ENCODE measurements at places on chromosomes 4 and X. TPM values are rescaled to one million over a fixed set of nuclear protein-coding genes. Genes with fewer than 3 reads are reported as not detected.

GRCh38 chr4:164937576-164938270 is 39.7 kb downstream of the TRIM61 start:
- DNase-seq: no peak
- no peaks in the 10 kb centered on the region for H3K36me3 ChIP-seq
- no peak overlapping the region for H3K4me3 ChIP-seq
- peaks cover 1% of the 10 kb centered on the region for H3K27me3 ChIP-seq
- H3K4me1 ChIP-seq: no peaks in the 10 kb centered on the region

The FAM47E gene
- not detected for total RNA-seq

- H3K36me3 ChIP-seq: no peaks in the 10 kb centered on the region
- peaks cover 14% of the 10 kb centered on the region for H3K4me1 ChIP-seq
- H3K27ac ChIP-seq: no peak overlapping the region
- H3K27me3 ChIP-seq: peaks cover 12% of the 10 kb centered on the region
- no peak overlapping the region for H3K4me3 ChIP-seq
Measured at GRCh38 chrX:40538406-40538805, 42.4 kb upstream of the ATP6AP2 start.

The MAGEA8 gene
- not detected for total RNA-seq

The PLS3 gene
- 241 TPM for total RNA-seq

DNA sequence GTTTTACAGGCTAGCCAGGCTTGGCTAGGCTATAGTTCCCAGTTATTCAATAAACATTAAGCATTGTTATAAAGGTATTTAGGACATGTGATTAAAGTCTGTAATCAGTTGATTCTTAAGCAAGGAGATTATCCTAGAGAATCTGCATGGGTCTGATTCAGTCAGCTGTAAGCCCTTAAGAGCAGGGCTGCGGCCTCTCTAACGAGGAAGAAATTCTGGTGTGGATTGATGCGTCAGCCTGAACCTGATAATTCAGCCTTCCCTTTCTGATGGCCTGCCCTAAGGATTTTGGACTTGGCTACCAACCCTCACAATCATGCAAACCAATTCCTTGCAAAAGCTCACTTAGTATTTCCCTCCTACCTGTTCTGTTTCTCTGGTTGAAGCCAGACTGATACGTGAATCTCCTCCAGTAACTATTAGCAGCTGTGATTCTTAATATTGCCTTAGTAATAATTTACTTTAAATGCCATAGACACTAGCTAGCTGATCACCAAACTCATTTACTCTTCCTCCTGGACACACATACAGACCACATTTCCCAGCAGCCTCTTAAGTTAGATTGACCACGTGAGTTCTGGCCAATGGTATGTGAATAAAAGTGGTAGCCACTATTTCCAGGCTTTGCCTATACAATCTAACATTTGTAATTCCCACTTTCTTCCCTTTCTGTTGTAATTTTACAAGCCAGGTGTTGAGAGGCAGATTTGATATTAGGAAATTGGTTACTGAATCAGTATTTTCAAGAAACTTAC is 678.0 kb upstream of the INTU start:
- no peaks in the 10 kb centered on the region for H3K36me3 ChIP-seq
- no peaks in the 10 kb centered on the region for H3K27me3 ChIP-seq
- H3K27ac ChIP-seq: no peak overlapping the region
- peaks cover 16% of the 10 kb centered on the region for H3K4me1 ChIP-seq
- no peak overlapping the region for H3K4me3 ChIP-seq
- DNase-seq: no peak

GRCh38 chrX:43595931-43596330 is 60.2 kb upstream of the MAOA start:
- H3K27me3 ChIP-seq: no peaks in the 10 kb centered on the region
- H3K36me3 ChIP-seq: no peaks in the 10 kb centered on the region
- DNase-seq: no peak
- no peak overlapping the region for H3K4me3 ChIP-seq
- no peak overlapping the region for H3K27ac ChIP-seq
- no peaks in the 10 kb centered on the region for H3K4me1 ChIP-seq

DNA sequence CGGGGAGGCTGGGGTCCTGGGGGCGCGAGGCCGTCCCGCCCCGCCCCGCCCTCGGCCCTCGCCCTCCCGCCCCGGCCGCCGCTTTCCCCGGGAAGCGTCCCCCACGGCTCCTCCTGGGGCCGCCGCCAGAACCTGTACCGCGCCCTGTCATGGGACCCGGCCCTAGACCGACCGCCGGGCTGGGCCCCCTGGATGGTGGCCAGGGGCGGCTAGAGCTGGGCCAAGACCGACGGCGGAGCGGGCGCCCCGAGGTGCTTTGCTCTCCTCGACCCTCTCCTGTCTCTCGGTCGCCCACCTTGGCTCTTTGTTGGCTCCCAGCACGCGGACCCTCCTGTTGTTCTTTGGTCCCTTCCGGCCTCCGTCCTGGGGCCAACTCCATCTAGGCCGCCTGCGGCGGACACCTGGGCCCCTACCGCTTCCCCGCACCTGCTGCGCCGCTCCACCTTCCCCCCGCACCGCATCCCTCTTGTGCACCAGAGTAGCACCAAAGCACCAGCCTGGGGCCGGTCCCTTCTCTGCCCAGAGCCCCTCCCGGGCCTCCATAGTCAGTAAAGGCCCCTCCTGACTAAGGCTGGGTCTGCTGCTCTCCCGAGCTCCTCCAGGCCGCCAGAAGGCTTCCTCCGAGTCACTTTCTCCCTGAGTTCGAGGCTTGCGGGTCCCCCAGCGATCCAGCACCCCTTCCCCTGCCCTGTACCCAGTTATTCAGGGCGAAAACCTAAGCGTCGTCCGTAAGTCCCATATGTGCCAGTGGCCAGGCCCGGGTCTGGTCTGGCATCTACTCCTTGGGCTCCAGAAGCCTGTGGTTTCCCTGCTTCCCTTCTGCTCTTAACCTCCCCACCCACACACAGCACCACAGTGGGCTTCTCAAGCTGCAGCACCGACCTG is 587 bp downstream of the TACC3 start:
- peaks cover 13% of the 10 kb centered on the region for H3K36me3 ChIP-seq
- peaks cover 2% of the 10 kb centered on the region for H3K27me3 ChIP-seq
- no peak for DNase-seq

- no peaks in the 10 kb centered on the region for H3K36me3 ChIP-seq
- DNase-seq: no peak
- H3K4me3 ChIP-seq: no peak overlapping the region
- H3K4me1 ChIP-seq: peaks cover 1% of the 10 kb centered on the region
- H3K27me3 ChIP-seq: no peaks in the 10 kb centered on the region
- H3K27ac ChIP-seq: no peak overlapping the region
Measured at GRCh38 chr4:174265916-174266315, 17.6 kb downstream of the FBXO8 start.

GRCh38 chrX:16202943-16203342 is 35.7 kb downstream of the MAGEB17 start:
- H3K36me3 ChIP-seq: no peaks in the 10 kb centered on the region
- no peak overlapping the region for H3K27ac ChIP-seq
- H3K4me3 ChIP-seq: no peak overlapping the region
- H3K27me3 ChIP-seq: no peaks in the 10 kb centered on the region
- H3K4me1 ChIP-seq: no peaks in the 10 kb centered on the region

DNA sequence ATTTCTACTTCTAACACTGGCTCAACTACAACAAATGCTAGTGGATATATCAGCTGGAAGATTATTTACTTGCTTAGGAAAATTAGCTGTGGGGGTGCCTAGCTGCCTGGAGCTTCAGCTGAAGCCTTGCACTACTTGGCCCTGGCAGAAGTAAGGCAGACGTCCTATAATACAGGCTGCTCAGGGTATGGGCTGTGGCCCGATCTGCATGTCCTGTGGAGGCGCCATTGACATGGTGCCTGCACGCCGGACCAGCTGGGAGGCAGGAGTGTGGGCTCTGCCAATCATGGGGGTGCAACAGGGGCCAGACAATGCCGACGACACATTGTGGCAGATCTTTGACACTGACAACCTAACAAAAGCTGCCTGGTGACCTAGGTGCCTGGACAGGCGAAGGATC is 31.6 kb upstream of the UCP1 start:
- H3K27me3 ChIP-seq: peaks cover 26% of the 10 kb centered on the region
- DNase-seq: no peak
- H3K4me3 ChIP-seq: no peak overlapping the region
- no peak overlapping the region for H3K27ac ChIP-seq

DNA sequence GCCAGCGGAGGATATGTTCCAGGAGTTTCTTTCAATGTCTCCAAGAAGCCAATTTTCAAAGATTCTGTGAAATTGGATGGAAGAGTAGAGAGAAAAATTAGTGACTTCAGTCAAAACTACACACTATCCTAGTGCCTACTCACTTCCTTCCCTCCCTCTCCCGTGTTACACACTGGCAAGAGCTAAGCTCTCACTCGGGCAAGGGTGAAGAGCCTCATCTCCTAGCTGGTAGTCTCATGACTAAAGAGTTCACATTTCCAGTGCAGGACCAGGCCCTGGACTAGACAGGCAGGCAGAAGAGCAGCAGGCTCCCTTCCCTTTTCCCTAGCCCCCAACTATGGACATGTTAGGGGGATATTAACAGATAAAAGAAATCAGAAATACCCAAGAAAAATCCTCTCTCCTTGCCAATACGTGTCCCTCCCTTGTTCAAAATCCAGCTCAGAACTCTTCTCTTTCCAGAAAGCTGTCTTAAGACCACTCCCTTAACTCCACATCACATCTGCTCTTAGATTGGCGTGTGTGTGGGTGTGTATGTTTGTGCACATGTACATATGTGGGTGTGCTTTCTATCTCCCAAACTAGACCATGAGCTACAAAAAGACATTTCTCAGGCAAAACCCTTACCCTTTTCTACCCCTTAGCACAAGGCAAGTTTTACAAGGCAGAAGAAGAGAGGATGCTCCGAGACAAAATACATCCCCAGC is 29.9 kb downstream of the ZDHHC9 start:
- no peak for DNase-seq
- no peak overlapping the region for H3K4me3 ChIP-seq
- no peak overlapping the region for H3K27ac ChIP-seq
- no peaks in the 10 kb centered on the region for H3K27me3 ChIP-seq

GRCh38 chr4:20288846-20289512 is 37.3 kb downstream of the SLIT2 start:
- DNase-seq: peak; percentile 37
- H3K27ac ChIP-seq: peak overlapping the region; percentile 78
- peaks cover 32% of the 10 kb centered on the region for H3K36me3 ChIP-seq
- H3K27me3 ChIP-seq: no peaks in the 10 kb centered on the region

DNA sequence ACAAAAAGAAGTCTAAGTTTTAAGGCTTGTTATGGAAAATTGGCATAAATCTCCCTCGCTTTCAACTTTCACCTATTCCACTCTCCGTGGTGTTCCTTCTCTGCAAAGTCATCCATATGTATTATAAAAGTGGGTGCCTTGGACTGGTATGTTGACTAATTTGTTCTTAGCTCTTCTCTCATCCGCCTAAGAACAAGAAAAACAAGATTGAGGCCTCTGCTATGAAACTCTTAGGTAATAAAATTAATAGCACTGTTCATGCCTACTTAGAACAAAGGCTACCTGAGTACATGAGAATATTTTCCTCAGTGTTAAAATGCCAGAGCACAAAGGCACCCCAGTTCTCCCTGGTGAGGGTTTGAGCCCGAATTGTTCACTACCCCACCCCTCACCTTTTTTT is 1.3 kb downstream of the CNGA1 start:
- no peaks in the 10 kb centered on the region for H3K36me3 ChIP-seq
- H3K4me1 ChIP-seq: peaks cover 10% of the 10 kb centered on the region
- peaks cover 5% of the 10 kb centered on the region for H3K27me3 ChIP-seq
- no peak overlapping the region for H3K27ac ChIP-seq
- no peak overlapping the region for H3K4me3 ChIP-seq

GRCh38 chr4:171847751-171848150 is 34.5 kb downstream of the GALNTL6 start:
- H3K4me1 ChIP-seq: peaks cover 5% of the 10 kb centered on the region
- no peak for DNase-seq
- H3K36me3 ChIP-seq: no peaks in the 10 kb centered on the region
- H3K4me3 ChIP-seq: no peak overlapping the region

- no peak overlapping the region for H3K27ac ChIP-seq
- H3K27me3 ChIP-seq: peaks cover 18% of the 10 kb centered on the region
- H3K4me1 ChIP-seq: no peaks in the 10 kb centered on the region
- H3K4me3 ChIP-seq: no peak overlapping the region
- DNase-seq: no peak
Measured at GRCh38 chrX:70922774-70923473, 8.0 kb downstream of the SLC7A3 start.

GRCh38 chr4:59973492-59973891 is 1226.6 kb upstream of the ADGRL3 start:
- H3K4me3 ChIP-seq: no peak overlapping the region
- H3K27me3 ChIP-seq: no peaks in the 10 kb centered on the region
- no peak overlapping the region for H3K27ac ChIP-seq
- no peak for DNase-seq

- H3K36me3 ChIP-seq: peaks cover 5% of the 10 kb centered on the region
- DNase-seq: no peak
Measured at GRCh38 chrX:118975831-118976598, 1.6 kb downstream of the LONRF3 start.

- no peaks in the 10 kb centered on the region for H3K36me3 ChIP-seq
- no peaks in the 10 kb centered on the region for H3K4me1 ChIP-seq
- H3K27me3 ChIP-seq: no peaks in the 10 kb centered on the region
- H3K27ac ChIP-seq: no peak overlapping the region
Measured at GRCh38 chr4:127212701-127213100, 420.1 kb upstream of the INTU start.

DNA sequence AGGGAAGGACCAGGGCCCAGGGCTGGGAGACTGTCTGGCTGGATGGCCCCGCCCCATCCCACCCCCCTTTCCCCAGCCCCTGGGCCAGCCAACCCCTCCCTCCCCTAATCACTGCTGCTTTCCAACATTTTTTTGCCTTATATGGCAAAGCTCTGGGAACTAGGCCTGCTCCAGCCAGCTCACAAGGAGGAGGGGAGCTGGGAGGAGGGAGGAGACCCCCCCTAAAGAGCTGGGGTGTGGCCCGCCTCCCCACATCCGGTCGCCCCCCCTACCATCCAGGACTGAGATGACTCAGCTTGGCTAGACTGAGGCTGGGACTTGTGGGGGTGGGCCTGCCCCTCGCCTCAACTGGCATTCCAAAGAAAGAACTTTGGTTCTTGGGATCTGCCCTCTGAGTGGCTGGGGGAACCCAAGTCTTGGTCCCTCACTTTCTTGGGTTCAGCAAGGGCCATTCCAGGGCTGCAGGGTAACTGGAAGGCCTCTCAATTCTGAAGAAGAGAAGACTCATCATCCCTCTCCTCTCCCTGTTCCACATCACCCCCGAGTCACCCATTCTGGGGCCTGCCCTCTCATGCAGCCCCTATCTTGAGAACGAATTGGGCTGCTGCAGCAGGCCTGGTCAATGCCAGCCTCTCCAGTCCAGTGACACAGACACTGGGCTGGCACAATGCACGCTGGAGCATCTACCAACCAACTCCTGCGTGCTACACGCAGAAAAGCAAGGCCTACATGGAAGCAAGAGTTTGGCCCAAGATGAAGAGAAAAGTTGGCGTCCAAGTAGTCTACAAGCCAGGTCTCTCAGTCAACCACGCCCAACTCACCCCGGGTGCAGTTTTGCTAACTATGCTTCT is 4.8 kb downstream of the FLNA start:
- peak overlapping the region; percentile 92 for H3K27ac ChIP-seq
- H3K27me3 ChIP-seq: peaks cover 13% of the 10 kb centered on the region
- DNase-seq: peak; percentile 91
- H3K4me1 ChIP-seq: peaks cover 6% of the 10 kb centered on the region

GRCh38 chr4:188370777-188371176 is 231.5 kb downstream of the TRIML1 start:
- H3K4me3 ChIP-seq: no peak overlapping the region
- H3K27me3 ChIP-seq: no peaks in the 10 kb centered on the region
- H3K4me1 ChIP-seq: peaks cover 14% of the 10 kb centered on the region
- peaks cover 1% of the 10 kb centered on the region for H3K36me3 ChIP-seq

- no peaks in the 10 kb centered on the region for H3K4me1 ChIP-seq
- no peak overlapping the region for H3K27ac ChIP-seq
- H3K4me3 ChIP-seq: no peak overlapping the region
- no peak for DNase-seq
- H3K36me3 ChIP-seq: no peaks in the 10 kb centered on the region
Measured at GRCh38 chrX:139388254-139388653, 142.3 kb upstream of the F9 start.

GRCh38 chrX:12702509-12703091 is 88.6 kb upstream of the PRPS2 start:
- no peaks in the 10 kb centered on the region for H3K36me3 ChIP-seq
- H3K4me1 ChIP-seq: peaks cover 6% of the 10 kb centered on the region
- no peak for DNase-seq

Data from HFFc6 (cell line).